ENCODE measurements at places on chromosomes 11 and 22.

DNA sequence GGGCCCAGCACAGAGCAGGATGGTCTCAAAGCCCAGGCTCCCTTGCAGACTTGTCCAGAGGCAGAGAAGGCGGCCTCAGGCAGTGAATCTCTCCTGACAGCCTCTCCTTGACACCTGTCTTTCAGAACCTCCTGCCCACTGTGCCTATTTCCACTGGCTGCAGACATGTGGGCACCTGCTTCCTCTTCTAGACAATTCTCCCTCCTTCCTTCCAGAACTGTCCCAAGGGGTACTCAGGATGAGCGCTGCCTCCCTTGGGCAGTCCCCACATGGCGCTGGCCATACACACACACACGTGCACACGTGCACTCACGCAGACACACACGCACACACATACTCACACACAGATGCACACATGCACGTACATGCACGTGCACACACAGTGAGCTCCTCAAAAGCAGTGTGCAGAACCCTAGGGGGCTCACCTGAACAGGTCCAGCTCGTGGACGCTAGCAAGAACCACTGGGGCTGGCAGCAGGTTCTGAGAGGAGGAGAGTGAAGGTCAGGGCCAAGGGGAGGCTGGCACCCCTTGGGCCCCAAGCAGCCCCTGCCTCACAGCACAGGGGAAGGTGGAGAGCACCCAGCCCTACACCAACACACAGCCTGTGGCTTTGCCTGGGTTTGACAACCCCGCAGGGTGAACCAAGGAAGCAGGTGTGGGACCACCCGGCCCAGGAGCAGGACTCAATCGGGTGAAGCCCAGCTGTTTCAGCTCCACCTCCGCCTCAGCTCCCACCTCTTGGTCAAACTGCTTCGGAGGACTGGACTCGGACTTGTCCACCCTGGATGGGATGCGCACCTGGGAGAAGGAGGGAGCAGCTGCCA, 8.1 kb upstream of the PLXNB2 start:
- DNase-seq = no peak

DNA sequence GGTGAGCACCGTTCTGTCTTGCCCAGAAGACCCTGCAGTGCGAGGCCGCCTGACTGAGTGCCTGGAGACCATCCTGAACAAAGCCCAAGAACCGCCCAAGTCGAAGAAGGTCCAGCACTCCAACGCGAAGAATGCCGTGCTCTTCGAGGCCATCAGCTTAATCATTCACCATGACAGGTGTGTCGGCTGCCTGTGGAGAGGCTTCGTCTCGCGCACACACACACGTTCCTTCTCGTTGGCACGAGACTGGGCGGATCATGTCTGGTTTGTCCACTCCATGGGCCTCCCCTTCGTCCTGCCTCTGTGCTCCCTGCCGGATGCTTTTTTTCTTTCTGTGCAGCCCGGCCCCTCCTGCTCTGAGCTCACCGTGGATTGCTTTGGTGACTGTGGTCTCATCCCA, 51.1 kb downstream of the MUC6 start:
- DNase-seq = no peak

GRCh38 chr11:27837895-27838563, 137.8 kb upstream of the BDNF start:
- DNase-seq = no peak

GRCh38 chr11:106998116-106998915, 20.0 kb downstream of the GUCY1A2 start:
- DNase-seq = no peak

GRCh38 chr22:37497062-37497599, 10.9 kb upstream of the MFNG start:
- DNase-seq = no peak

DNA sequence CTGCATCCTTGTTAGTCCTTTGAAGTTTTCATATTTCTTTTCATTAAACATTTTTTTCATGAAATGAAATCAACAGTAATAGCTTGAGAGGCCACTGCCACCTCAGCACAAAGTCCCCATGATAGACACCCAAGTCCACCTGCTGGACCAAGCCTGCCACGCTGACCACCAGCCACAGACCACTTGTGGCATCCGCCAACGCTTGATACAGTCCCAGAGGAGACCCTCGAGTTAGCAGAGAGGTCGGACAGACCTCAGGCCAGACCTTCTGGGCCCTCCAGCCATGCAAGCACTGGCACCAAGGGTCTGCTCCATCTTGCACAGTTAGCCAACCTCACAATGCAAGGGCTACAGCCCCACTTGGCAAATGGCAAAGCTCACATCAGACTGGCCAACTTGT, 91.8 kb upstream of the RTL6 start:
- no peak for DNase-seq

GRCh38 chr11:121802542-121802941, 313.5 kb downstream of the BLID start:
- DNase-seq = peak; percentile 46

- DNase-seq = no peak
Observed at GRCh38 chr22:33163815-33164214, 105.6 kb upstream of the SYN3 start.

- DNase-seq = no peak
Observed at GRCh38 chr11:78207532-78208256, 19.0 kb downstream of the USP35 start.

- no peak for DNase-seq
Observed at GRCh38 chr11:79086056-79086455, 354.8 kb downstream of the TENM4 start.

DNA sequence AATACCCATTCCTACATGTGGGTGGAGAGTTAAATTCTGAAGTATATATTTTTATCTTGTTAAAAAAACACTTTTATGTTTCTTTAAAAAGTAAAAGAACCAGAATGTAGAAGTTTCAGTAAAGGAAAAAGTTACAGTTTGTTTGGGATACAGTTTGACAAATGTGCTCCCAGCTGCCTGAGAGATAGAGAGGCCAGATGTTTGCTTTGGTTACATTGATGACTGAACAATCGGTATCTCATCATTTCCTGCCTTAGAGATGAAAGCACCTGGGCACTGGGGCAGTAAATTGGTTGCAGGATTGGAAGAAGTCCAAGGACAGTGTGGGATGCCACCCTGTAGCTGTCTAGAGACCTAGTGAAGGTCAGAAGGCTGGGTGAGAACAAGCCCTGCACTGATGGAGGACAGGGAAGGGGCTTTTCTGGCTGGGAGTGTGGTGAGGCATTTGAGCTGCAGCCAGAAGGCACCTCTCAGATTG, 16.6 kb downstream of the MED15 start:
- no peak for DNase-seq

DNA sequence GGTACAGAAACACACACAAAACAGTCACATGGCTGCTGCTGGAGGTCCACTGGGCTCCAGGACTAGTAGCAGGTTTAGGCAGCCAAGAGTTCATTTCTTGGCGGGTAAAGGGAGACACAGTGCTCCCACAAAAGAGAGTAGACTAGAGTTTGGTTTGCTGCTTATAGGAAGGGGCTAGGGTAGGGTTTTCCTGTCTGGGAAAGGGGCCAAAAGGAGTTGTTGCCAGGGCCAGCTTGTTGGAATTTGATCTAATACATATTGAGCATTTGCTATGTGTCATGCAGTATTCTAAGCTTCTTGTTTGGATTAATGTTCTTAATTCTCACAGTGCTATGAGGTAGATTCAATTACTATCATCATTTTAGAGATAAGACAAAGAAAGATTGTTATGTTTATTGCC, 195.1 kb upstream of the PLET1 start:
- DNase-seq = no peak

- no peak for DNase-seq
Observed at GRCh38 chr11:75509020-75509720, 16.6 kb downstream of the GDPD5 start.

GRCh38 chr11:19281041-19281440, 40.3 kb upstream of the E2F8 start:
- DNase-seq = no peak

DNA sequence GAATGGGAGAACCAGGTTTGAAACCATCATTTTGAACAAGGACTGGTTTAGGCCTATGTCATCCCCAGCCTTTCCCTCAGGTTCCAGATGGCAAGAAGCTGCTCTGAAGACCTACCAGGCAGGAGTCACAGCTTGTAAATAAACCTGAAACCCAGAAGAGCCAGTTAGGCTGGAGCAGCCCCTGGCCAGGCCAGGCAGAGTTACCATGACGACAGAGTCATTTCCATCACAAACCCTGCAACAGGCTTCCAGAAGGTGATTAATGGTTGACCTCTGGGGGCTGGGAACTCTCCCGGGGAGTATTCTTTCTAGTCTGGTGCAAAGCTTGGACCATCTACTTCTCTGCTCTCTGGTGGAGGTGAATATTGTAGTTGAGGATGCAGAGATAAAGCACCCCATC, 164.1 kb upstream of the NCAM1 start:
- no peak for DNase-seq

GRCh38 chr11:45879803-45880686, 5.4 kb upstream of the MAPK8IP1 start:
- DNase-seq = no peak

- DNase-seq = no peak
Observed at GRCh38 chr11:30919389-30920152, 333.4 kb upstream of the MPPED2 start.

GRCh38 chr11:75035911-75036565, 47.3 kb downstream of the NEU3 start:
- DNase-seq = no peak

- no peak for DNase-seq
Observed at GRCh38 chr11:118918686-118919280, 6.9 kb downstream of the BCL9L start.

DNA sequence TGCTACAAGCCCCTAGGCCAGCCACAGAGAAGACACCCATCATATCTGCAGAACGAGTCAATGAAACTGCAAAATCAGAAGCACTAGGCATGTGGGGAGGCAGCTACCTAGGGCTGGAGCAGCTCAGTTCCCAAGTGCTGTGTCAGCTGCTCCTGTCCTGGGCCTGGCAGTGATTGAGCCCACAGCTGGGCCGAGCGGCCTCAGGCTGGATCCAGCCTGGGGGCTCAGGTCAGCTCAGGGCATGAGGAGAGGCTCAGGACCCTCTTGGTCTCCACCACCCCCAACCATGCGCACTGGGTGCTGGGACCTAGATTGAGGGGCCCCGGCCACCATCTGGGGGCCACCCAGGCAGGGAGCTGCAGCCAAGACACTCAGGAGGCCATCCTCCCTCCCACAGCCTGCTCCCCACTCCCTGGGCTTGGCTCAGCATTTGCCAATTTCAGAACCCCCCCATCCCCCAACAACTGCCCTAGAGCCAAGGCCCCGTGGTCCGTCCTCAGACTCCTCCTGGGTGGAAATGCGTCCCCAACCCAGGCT, 2.4 kb upstream of the TNNT3 start:
- no peak for DNase-seq

DNA sequence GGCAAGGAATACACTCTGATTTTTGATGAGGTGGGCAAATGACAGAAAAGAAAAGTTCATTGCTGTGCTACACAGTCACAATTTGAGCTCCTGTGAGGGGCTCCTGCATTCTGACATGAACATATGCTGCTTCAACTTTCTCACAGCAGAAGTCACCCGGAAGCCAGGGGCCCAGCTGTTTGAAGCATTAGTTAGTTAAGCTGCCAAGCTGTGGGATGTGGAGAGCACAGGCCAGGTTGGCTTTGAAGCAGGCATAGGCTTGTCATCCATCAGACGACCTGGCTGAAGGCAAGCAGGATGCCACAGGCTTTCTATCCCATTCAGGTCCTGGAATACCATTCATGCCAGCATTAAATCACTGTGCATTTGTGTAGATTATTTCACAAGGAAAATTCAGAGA, 63.1 kb downstream of the MTNR1B start:
- DNase-seq = no peak

GRCh38 chr11:108197351-108197750, 25.1 kb downstream of the NPAT start:
- no peak for DNase-seq

GRCh38 chr11:7576726-7577290, 63.0 kb downstream of the PPFIBP2 start:
- peak; percentile 50 for DNase-seq

GRCh38 chr22:47125603-47126002, 363.2 kb downstream of the TBC1D22A start:
- no peak for DNase-seq

DNA sequence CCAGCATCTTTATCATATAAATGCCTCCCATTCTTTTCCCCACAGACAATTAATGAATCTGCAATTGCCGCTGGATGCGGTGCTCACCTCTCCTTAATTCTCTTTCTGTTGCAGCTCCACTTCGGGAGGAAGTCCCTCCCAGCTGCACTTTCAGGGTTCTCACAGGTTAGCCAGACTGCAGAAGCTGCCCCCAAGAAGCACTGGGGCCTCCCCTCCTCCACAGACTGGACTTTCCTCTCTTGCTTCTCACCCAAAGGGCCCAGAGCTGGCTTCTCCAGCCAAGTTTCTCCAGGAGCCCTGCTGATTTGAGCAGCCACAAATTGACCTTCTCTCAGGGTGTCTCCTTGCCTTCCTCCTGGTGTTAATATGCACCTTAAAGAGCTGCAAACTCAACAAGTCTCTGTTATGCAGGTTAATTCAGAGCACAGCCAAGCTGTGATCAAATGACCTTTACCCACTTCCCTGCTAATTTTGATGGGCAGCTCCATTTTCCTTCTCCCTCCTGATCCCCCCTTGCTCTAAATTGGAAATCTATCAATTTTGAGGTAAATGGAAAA, 298.9 kb downstream of the BUD13 start:
- no peak for DNase-seq

- DNase-seq = no peak
Observed at GRCh38 chr22:38110008-38110862, at the start of gene BAIAP2L2. TSS of gene BAIAP2L2 (minus strand) at chr22:38110684. CDS start at chr22:38110525, 159 bp downstream.

DNA sequence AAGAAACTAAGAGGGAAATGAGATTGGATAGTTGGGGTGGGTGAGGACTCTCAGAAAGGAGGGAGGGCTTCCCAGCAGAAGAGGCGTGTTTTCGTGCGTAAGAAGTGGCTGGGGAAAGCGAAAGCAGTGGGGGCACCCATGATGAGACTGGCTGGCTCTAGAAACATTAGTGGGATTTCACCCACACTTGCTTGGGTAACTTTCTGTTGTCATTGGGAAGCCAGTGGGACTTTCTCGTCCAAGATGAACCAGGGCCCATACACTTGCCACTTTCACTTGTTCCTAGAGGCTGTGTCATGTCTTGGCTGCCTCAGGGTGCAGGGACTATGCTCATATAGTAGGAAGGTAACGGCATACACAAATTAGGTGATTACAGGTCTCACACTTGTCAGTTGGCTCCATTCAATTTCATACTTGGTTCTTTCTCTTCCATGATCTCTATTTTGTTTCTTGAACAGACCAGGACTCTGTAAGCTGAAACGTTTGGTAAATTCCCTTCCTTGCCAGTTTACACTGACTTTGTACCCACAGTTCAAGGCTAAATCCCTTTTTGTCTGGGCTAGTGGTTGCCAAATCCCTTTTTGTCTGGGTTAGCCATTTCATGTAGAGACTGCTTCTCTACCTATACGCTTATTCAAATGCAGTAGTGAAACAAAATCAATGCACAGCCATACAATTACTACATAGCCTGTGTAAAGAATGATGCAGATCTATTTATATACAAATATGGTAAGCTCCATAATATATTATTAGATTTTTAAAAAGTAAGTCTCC, 42.0 kb upstream of the CXCR5 start:
- DNase-seq = no peak

DNA sequence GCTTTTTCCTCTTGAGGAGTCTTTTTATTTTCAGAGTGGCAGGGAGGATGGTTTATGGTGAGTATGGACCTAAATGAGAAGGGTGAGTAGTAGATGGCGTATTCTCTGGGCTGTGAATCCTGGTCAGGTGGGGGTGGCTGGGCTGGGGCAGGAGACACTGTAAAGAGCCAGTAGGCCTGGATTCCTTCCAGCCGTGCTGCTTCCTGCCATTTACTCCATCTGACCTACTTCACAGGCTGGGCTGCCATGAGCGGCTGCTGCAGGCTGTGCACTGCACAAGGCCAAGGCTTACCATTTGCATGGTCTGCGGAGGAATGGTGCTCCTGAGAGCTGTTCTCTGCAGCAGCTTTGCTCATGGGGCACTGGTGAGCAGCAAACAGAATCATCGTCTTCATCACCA, 297.6 kb downstream of the KIRREL3 start:
- peak; percentile 10 for DNase-seq

Measured in heart right ventricle (tissue), 16 donors.